ENCODE measurements at places on chromosomes 2 and 18.

GRCh38 chr2:27638037-27638637 is 9.3 kb downstream of the GPN1 start:
- no peak for DNase-seq

DNA sequence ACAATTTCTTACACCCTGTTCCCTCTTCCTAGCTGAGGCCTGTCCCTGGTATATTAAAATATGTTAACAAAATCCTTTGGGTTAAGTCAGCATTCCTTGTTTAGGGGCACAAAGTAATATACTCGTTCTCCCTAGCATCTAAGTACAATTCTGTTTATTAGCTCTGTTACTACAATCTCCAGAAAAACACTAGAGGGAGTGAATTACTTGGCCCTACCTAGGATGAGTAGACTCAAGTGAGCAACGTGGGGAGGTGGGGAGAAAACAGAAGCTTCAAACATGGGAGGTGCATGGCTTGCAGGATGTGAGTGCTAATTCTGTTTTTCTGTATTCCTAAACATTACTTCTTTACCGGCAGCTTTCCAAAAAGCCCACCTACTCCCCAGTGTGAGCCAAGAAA is 89.7 kb downstream of the FSIP2 start:
- no peak for DNase-seq

DNA sequence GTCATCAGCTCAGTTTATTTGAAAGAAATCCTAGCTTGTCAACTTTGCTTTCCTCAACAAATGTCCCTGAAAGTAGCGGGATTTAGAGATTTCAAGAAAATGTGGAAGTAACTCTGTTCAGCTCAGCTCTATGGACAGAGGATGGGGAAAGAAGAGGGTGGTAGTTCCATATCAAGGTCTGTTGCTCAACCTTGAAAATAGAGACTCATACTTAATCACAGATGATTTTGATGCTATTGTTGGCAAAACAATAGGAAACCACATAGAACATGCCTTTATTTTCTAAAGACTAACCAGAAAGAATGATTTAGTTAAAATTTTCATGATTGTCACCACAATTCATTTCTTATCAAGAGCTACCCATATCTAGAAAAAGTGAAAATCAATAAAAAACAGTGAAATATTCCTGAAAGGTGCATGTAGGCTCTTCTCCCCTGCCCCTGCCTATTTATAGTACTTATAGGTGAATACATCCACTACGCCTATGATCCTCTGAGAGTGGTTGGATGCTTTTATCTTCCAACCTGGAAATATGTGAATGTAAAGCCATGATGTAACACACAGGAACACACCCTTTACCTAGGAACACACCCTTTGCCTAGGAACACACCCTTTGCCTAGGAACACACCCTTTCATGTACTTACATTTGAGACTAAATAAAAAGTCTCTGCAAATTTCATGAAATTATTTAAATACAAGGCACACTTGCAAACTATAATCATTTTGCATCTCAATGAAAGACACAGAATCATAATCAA is 65.8 kb downstream of the ETAA1 start:
- DNase-seq: no peak

DNA sequence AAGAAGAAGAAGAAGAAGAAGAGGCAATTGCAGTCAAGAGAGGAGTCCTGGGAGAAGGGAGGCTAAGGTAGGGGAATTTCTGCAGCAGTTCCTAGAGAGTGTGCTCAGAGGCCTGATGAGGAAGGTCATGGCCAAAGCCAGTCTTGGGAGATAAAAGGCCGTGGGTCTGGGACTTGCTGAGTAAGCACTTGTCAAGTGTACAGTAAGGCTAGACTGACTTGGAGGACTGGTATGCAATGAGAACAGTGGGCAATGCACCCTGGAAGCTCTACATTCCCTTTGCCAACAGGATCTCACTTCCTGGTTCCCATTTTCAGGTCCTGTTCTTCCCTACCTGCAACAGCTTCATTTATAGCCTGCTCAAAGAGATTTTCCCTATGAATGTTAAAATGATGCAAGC is 28.6 kb upstream of the CYP26B1 start:
- no peak for DNase-seq

GRCh38 chr18:45650321-45650720 is 35.0 kb downstream of the SLC14A2 start:
- DNase-seq: no peak

- no peak for DNase-seq
Observed at GRCh38 chr2:237694415-237695194, 67.2 kb downstream of the LRRFIP1 start.
